ENCODE measurements at places on chromosomes 3 and 15.

DNA sequence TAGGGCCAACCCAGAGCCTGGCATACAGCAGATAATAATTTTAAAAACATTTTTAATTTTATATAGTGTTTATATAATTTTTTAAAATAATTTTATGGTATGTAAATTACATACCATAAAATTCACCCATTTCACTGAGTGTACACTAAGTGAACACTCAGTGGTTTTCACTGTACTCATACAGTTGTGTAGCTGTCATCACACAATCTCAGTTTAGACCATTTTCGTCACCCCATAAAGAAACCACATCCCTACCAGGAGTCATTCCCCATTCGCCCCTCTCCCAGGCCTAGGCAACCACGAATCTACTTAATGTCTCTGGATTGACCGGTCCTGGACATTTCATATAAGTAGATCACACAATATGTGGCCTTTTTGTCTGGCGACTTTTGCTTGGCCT, 10.2 kb downstream of the EEFSEC start:
- DNase-seq = no peak

- peak; percentile 7 for DNase-seq
These were observed 1.2 kb downstream of the MEX3B start for GRCh38 chr15:82044373-82045178.

DNA sequence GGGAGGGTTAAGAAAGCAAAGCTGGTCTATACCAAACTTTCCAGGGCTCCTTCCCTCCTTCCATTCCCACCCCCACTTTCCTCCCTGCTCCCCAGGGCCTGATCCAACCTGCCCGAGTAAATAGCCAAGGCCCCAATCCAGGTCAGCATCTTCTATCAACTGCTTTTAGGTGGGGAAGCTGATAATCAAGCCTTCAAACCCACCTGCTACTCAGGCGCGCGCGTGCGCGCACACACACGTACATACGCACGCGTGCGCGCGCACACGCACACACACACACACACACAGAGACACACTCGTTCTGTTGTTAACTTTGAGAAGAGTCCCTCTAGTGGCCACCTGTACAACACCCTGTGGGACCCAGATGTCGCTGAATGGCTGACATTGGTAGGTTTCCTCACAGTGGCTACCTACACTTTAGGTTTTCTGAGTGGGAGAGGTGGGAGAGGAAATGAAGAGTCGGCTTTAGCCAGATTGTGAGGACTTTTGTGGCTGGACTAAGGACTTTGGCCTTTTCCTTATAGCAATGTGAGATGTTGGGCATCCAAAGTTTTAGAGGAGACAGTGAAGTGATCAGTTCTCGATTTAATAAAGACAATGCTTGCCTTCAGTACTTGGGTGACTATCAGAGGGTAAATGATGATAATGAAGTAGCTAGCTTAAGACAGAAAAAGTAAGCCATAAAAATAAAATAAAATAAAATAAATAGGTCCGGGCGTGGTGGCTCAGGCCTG, 179.9 kb upstream of the C2CD4B start:
- DNase-seq = peak; percentile 61

GRCh38 chr3:30227571-30228301, 378.7 kb upstream of the TGFBR2 start:
- DNase-seq = no peak

- no peak for DNase-seq
These were observed 4.1 kb downstream of the FBN1 start for GRCh38 chr15:48641416-48641815.

- DNase-seq = no peak
These were observed 152.0 kb downstream of the OPA1 start for GRCh38 chr3:193744822-193745684.

DNA sequence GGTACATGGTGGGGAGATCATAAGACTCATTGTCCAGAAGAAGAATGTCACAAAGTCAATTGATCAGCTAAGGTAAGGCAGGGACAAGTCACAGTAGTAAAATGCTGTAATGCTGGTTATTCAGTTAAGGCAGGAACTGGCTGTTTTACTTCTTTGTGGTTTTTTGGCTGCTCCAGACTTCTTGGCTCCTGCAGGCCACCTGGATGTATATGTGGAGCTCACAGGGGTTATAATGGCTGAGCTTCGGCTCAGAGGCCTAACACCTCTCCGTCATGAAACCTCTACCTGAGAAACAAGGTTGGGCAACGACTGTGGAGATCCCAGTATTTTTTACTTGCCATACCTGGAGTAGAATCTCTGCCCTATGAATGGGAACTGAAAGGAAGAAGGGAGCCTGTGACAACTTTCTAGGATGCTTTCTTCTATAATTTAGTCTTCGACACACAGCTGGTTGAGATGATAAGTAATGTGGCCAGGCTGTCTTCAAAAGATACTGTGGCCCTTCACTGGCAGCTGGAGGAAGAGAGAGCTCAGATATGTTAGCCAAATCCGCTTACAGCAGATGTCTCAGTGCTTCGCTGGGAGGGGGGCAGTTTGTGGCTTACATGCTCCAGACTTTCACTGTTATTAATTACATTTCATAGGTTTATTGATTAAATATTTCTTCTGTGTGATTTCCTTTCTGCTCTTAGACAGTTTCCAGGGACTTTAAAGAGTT, 887.8 kb downstream of the IGSF11 start:
- no peak for DNase-seq

DNA sequence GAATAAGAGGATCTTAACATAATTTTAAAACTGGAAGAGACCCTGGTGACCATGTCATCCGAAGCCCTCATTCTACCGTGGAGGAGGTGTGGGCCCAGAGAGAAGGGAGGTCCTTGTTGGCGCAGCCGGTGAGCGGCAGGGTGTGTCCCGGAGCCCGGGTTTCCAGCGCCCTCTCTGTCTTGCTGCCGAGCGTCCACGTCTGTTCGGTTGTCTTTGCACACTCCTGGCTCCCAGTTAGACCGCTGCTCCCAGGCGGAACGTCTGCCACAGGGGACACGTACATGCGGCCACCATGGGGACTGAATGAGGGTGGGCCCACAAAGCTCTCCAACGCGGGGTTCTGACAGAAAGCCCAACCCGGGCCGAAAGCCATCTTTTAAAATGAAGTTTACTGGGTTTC, 6.6 kb upstream of the MUC4 start:
- no peak for DNase-seq

GRCh38 chr15:73087098-73087497, 34.8 kb downstream of the NEO1 start:
- DNase-seq = no peak

DNA sequence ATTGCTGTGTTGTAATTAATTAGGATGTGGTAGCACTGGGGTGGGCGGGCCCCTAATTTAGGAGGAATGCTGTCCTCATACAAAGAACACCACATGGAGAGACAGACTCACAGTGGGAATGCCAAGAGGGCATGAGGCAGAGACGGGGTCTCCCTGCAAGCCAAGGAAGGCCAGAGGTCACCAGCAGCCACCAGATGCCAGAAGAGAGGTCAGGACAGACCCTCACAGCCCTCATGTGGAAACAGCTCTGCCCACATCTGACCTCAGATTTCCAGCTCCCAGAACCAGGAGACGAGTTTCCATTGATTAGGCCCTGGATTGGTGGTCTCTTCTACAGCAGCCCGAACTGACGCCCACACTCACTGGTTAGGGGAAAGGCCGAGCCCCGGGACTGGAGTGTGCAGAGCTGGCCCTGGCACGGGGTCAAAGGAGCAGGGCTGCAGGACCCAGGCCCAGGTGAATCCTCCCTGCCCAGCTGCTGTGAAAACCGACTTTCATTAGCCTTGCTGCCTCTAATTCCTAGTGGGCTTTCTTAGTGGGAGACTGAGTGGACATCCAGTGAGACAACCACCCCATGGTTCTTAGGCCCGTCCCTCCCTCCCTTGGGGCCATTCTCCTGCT, 43.0 kb upstream of the SLC41A3 start:
- no peak for DNase-seq

- no peak for DNase-seq
These were observed 1024.9 kb downstream of the TUSC7 start for GRCh38 chr3:117734496-117734895.

DNA sequence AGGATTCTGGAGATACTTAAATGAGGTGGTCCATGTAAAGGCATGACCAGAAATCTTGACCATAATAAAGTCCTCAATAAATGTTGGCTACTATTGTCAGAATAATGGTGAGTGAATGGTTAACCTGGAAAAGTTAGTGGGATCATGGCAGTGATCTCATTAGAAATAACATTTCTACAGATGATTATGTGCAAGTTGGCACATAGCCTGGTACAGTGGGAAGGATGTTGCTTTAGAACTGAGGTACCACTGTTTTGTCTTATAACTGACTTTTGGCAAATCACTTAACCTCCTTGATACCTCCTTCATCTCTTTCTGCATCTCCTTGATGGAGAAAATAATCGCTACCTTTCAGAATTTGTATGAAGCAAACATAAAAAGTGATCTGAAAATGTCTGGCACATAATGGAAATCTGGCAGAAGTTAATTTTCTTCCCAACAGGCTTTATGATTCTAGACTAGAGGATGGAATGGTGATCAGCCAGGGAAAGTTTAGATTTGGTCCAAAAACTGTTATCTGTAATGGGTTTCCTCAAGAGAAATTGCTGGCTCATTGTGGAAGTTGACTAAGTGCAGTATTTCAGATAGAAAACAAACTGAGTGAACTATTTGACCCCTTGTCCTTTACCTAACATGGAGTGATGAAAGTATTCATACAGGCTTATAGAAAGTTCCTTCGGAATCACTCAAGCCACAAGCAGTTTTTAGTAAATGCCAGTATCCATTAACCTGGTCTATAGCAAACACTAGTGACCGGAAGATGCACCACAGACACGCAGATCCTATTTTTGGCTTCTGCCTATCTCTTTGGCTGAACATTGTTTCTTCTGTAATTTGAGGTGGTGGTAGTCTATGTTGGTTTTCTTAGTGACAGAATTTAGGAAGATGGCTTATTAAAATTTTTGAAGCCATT, 449.6 kb upstream of the TGFBR2 start:
- no peak for DNase-seq

- DNase-seq = peak; percentile 46
These were observed 1.3 kb downstream of the KLF15 start for GRCh38 chr3:126355777-126356372.

- no peak for DNase-seq
These were observed 291.0 kb downstream of the CLSTN2 start for GRCh38 chr3:140225996-140226395.

- DNase-seq = no peak
These were observed 33.8 kb downstream of the DRD3 start for GRCh38 chr3:114144909-114145688.

- DNase-seq = no peak
These were observed 90.0 kb upstream of the SPATA12 start for GRCh38 chr3:56970461-56970879.

- DNase-seq = no peak
These were observed 198.6 kb downstream of the VGLL3 start for GRCh38 chr3:86792316-86792715.

DNA sequence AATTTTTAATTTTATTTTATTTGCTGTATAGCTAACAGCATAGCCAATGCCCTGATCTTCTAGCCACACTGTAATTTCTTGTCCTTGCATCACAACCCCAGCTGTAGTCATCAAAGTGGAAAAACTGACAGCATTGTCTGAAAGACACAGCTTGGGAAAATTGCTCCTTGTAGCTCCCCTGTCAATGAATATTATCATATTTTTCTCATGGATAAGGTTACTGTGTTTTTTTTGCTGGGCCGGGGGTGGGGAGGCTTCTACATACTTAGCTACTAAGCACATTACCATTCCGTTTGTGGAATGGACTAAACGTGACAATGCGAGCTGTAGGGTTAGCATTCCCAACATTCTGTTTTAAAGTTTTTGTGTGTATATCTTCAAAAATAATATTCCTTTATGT, 381.3 kb downstream of the TIGIT start:
- no peak for DNase-seq

GRCh38 chr3:16665282-16665741, 60.1 kb upstream of the DAZL start:
- DNase-seq = no peak

DNA sequence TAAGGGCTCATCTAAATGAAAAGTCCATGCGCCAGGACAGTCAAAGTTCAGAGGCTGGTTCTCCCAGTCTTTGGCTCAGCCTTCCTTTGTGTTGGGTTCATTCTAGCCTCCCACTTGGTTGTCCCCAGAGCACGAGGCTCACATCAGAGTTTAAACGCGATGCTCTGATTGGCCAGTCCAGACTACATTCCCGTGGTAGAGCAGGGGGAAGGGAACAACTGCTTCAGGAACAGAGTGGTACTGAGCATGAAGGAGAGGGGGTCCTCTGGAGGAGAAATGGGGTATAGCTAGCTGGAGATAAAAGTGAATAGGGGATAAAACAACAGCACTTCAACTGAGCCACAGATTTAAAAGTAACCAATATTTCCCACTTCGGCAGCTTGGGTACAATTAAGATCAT, 32.2 kb downstream of the ANAPC13 start:
- DNase-seq = no peak

DNA sequence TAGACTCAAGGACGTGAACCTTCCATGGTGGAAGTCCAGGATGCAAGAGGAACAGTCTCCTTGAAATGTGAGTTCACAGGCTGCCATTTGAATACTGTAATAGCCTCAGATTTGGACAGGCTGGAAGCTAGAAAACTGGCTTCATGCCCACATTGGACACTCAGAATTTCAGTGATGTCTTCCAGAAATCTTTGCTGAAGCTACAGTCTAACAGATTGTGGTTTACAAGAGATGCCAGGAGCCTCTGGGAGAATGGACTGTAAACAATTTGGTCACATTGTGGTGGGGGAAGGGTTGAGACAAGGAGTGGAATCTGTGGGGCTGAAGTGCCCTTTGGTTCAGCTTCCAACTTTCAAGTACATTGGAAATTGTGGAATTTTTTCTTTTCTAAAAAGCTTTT, 252.0 kb upstream of the PROK2 start:
- no peak for DNase-seq

DNA sequence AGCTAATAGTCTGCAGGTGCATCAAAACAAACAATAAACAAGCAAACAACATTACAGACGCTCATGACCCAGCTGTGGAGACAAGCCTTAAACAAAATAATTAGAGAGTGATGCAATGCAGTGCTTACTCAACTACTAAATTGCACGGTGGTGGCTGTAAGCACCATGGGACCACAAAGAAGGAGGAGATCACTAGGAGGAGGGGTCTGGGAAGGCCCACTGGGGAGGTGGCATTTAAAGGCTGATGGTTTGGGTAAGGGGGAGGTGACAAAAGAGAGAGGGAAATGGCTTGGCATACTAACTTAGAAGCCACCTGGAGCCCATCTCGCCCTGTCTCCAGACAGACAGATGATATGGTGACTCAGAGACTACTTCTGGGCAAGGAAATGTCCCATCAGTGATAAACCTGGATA, 516.7 kb downstream of the FOXP1 start:
- DNase-seq = no peak

- no peak for DNase-seq
These were observed 101.9 kb upstream of the RNU6-1 start for GRCh38 chr15:67941648-67942310.

- DNase-seq = no peak
These were observed 180.6 kb upstream of the RBMS3 start for GRCh38 chr3:29100292-29100691.

All from CD8-positive, alpha-beta memory T cell (primary cell).